ENCODE measurements at places on chromosomes 13 and 19.

- DNase-seq, result no peak
These were observed 20.1 kb upstream of the TFDP1 start for GRCh38 chr13:113564331-113565023.

DNA sequence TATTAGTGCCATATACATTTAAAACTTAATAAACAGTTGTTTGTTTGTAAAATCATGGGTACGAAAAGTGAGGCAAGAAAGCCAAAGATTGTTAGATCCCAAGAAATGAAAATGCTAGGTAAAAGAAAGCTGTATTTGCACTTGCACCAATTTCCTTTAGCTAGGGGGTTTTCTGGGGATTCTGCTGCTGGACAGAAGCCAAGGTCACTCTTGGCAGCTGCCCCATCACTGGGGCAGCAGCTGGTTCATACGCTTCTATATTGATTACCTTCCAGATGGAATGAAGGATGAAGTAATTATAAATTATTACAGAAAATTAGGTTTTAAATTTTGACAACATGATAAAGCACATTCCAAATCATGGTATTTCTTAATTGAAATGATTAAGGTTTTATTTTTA, 127.4 kb downstream of the SLITRK5 start:
- DNase-seq, result no peak

DNA sequence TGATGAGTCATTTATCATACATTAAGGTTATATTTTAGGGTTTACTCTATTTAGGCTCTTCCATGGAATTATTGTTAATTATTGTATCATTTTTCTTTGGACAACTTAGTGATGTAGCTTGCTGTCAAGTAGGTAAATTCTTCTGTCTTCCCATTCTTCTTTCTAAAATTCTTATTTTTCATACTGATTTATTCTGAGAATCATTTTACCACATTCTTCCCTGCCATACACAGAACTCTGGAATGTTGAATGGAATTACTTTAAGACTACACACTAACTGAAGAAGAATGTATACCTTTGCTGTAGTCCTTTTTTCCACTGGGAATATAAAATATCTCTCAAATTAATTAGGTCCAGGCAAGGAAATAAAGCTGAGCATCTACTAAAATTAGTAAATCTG, 24.5 kb upstream of the SLC7A1 start:
- DNase-seq, result no peak

DNA sequence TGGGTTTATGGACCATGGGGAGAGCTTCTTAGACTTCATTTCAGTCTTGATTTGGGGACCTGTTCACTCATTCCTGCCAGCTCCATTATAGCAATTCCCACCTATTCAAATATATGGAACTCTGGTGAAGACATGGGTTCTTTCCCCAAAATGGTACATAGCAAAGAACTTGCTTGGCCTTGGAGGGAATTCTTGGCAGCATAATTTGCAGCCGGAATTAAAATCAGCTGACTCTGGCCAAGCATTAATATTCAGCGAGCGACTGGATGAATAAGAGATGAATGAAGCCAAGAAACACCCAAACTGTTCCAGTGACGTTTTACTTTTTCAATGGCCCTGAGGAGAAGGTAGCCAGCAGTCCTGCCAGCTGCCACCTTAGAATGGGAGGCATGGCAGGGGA, 88.4 kb upstream of the SOX1 start:
- DNase-seq, result no peak

GRCh38 chr19:18939922-18940768, 872 bp downstream of the HOMER3 start:
- no peak for DNase-seq

DNA sequence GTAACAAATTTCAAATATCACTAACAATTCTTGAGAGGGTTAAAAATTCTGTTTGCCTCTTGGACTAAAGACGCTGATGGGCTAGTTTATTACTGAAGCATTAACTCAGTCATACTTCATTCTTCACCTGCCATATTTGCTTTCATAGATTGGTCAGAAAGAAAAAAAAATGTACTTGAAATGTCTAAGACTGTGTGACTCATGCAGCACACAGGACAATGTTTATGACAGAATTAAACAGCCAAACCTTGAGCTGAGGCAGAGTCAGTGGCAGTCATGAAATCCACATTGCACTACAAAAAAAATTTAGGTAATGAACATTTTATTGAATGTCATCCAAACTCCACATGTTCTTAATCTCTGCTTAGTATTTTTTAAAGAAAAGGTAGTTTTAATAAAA, 135.6 kb downstream of the PRR20E start:
- no peak for DNase-seq

DNA sequence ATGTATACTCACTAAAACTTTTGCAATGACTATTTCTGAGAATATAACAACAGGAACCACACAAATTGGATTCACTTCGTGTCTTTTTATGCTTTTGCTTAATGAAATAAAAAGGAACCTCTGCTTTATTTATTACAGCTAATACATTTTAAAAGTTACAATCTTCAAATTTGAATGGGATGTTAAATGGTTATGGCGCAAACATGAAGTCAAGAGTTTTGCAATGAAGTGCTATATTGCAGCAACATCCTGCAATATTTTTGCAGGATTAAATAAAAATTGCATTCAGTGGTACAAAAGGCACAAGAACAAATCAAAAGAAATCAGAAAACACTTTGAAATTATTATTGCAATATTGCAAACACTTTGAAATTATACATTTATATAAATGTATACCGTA, 1519.0 kb upstream of the MIR17HG start:
- no peak for DNase-seq

- DNase-seq, result no peak
These were observed 81.5 kb upstream of the MBNL2 start for GRCh38 chr13:97140611-97141010.

DNA sequence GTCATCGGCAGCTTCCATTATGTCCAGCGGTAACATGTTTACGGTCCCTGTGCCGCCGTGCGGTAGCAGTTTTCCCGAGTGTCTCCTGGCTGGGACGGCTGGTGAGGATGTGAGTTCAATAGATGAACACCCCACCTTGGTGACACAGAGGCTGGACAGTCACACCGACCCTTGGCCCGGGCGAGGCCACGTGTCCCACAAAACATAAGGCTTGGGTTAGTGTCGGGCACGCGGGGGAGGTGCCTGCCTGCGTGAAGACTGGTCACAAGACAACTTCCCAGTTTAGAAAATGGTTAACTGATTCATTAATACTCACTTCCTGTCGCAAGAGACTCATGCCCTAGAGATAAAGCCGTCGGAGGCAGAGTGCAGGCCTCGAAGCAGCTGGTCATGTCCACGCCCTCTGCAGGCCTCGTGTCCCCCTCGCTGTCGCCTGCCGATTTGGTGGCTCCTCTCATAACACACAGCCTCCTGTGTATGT, 17.2 kb downstream of the RASA3 start:
- DNase-seq, result no peak

DNA sequence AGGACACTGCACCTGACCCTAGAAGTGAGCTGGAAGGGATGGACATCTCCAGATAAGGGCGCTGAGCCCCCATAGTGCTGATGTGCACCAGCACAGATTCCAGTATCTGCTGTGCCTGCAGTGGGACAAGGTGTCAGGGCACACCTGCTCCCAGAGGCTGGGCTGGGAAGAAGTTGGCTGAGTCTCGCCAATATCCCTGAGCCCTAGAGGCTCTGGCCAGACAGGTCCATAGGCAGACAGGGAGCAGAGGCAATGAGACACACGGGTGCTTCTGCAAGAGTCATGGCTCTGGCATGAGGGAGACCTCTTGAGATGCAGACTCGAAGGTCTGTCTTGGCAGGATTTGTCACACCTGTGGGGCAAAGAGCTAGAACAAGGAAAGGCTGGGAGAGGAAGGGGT, 1321.5 kb downstream of the UQCRFS1 start:
- no peak for DNase-seq

DNA sequence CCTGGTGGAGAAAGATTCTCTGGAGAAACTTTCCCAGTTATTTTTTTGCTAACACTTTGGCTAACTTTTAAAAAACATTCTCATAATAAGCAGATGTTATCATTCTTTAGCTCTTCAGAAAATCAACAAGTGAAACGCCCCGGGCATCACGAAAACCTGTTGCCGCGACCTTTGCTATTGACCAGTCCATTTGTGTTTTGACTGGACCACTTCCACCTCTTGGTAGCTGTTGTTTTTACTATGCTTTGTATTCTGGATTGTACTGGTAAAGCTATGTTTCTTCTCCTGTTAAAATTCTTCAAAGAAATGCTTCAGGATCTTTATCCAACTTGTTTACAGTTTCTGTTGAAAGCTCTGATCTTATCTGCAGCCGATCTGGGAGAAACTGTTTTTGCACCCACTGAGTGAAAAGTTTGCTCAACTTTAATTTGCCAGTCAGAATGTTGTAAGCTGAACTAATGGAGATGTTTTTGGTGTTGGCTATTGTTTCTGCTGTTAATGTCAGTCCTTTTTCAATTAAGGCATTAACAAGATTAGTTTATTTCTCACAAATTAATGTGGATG, 23.3 kb downstream of the UFM1 start:
- DNase-seq, result no peak

DNA sequence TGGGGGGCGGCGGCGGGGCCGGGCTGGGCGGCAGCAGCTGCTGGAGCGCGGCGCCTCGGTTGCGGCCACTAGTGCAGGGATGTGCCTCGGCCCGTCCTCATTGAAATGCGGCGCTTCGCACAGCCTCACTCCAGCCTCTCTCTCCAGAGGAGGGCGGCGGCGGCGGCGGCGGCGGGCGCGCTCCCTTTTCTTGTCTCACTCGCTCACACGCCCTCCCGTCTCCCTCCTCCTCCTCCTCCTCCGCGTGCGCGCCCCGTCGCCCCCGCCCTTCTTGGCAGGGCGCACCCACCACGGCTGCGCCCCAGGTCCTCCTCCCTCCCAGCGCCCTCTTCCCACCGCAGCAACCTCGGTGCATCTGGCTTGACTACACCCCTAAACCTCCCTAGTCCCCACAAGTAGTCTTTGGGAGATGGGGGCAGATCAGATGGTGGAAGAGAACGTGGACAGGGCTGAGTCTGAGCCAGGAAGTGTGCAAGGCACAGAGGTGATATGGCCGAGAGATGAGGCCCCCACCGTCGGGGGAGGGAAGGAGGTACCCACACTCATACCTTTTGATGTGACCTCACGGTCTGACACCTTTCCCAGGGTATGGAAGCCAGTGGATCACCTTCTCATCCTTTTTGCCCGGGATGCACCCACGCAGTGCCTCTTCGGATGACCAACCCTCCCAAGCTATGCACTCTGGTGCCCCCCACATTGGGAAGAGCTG, at the start of gene DCLK1:
Gene DCLK1, minus strand, starts transcription at position 161 of the 709 bp plus-strand sequence.
- no peak for DNase-seq

DNA sequence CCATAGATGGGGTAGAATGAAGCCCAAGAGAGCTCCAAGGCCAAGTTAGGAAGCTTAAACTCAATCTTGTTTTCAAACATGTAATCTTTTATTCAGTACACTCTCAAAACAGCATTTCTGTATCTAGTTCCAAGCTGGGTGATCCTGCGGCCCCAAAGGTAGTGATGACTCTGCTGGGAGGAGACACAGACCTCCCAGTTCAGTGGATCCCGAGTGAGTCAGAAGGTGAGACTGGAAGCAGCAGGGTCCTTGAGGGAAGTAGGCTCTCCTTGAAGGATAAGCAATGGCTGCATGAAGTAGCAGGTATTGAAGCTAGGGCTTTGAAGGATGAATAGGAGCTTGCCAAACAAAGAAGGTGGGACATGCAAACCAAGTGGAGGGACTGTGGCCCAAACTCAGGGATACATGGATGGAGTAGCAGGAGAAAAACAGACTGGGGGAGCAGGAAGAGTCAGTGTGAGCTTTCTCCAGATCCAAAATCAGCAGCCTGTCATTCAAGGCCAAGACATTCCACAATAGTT, 9.6 kb downstream of the TINCR start:
- no peak for DNase-seq

DNA sequence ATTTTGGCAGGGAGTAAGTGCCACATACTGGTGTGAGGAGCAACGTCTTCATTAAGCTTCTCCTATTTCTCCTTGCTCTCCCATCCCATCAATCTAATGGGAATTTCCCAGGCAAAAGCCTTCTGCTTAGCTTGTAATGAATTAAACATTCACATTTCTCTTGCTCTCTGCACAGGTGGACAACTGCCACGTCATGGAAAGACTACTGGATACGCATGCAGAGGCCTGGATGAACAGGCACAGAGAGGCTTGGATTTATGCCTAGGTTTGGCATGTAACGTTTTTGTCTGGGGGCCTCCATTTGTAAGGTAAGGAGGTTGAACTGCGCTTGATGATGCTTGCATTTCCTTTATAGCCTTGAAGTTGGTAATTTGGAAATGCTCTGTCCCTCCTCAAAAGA, 374.8 kb downstream of the KLF12 start:
- no peak for DNase-seq

GRCh38 chr19:52703917-52704316, 30.9 kb downstream of the ZNF611 start:
- no peak for DNase-seq

- DNase-seq, result no peak
These were observed 38.9 kb downstream of the ATP12A start for GRCh38 chr13:24719139-24719538.

DNA sequence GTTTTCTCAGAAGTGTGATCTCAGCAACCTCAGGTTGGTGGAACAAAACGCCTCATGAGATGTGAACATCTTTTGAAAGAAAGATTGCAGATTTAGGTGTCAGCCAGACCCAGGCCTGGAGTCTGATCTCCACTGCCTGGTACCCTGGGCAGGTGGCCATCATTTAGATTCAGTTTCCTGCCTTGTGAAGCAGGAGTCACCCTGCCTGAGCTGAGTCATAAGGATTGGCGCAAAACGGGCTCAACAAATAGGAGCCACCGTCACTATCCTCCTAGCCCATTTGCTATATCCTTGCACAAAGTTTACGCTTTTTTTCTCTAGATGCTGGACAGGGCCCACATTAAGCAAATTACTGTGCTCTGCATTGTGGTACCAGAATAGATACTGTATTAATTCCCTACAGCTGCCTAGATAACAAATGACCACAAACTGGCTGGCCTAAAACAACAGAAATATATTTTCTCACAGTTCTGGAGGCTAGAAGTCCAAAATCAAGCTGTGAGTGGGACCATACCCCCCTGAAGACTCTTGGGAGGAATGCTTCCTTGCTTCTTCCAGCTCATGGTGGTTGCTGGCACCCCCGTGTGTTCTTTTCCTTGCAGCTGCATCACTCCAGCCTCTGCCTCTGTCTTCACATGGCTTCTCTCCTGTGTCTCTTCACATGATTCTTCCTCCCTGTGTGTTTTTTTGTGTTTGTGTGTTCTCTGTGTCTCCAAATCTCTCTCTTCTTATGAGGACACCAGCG, 38.2 kb downstream of the TNFSF11 start:
- no peak for DNase-seq

GRCh38 chr13:52947921-52948373, 80.7 kb upstream of the OLFM4 start:
- peak; percentile 68 for DNase-seq

- DNase-seq, result no peak
These were observed 595.5 kb downstream of the TBC1D4 start for GRCh38 chr13:74886502-74886901.

DNA sequence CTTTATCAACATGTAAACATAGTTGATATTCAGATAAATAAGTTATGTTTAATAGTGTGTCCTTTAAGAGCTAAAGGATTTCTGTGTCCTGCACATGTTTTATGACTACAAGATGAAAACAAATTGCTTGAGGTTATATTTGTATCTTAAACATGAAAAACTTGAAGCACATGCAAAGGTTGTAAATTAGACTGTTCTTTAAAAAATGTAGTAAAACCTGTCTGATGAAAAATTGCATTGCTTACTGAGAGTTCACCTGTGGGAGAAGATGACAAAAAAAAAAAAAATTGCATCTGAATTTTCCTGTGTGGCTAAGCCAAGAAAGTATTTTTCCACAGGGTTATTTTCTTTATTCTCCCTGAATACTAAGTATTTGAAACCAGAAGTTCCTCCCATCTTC, 25.7 kb upstream of the LMO7 start:
- no peak for DNase-seq

Data from DMS 273 treated with DMSO at 0.1 percent for 48 hours (cell line).